ENCODE measurements at places on chromosomes 13 and 19.
A peak's percentile ranks its signal among the peaks of the same experiment; 100 is the strongest.

DNA sequence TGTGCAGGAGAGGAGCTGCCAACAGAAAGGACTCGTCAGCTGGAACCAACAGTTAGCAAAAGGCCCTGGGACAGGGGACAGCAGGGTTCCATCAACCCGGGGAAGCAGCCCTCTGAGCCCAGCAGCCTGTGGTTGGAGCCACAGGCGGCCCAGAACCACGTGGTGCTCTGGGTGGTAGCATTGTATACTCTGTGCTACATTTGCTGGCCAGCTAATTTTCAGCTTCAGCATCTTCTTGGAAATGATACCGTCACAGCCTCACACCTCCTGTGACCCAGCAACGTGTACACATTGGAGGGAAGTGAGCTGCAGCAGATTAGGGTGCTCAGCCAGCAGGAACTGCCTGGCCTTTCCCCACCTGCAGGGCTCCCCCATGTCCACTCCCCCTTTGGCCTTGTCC, 13.1 kb upstream of the MTIF3 start:
- DNase-seq, result no peak

DNA sequence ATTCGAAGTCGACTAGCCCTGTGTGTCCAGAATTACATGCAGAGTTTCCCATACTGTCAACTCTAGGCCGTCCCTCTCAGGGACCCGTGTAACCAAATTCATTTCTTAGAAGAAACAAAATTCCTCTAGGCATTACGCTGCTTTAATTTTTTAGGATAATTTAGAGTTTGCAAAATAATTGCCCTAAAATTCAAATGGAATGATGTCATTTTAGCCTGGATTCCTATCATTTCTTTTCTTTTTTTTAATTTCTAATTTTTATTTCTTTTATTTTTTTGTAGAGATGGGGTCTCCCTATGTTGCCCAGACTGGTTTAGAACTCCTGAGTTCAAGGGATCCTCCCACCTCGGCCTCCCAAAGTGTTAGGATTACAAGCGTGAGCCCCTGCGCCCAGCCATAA, 1.3 kb upstream of the ATP4B start:
- DNase-seq, result no peak

GRCh38 chr13:46160471-46161066, 21.4 kb downstream of the LCP1 start:
- DNase-seq, result peak; percentile 10

DNA sequence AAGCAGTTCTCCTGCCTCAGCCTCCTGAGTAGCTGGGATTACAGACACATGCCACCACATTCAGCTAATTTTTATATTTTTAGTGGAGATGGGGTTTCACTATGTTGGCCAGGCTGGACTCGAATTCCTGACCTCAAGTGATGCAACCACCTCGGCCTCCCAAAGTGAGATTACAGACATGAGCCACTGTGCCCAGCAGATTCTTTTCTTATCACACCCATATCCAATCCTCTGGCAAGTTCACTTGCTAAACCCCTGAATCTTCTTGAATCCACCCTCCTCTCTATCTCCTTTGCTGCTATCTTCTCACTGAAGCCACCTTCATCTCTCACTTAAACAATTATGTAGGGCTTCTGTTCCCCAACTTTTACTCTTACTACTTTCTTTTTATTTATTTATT, 17.5 kb downstream of the TMEM143 start:
- DNase-seq, result no peak

DNA sequence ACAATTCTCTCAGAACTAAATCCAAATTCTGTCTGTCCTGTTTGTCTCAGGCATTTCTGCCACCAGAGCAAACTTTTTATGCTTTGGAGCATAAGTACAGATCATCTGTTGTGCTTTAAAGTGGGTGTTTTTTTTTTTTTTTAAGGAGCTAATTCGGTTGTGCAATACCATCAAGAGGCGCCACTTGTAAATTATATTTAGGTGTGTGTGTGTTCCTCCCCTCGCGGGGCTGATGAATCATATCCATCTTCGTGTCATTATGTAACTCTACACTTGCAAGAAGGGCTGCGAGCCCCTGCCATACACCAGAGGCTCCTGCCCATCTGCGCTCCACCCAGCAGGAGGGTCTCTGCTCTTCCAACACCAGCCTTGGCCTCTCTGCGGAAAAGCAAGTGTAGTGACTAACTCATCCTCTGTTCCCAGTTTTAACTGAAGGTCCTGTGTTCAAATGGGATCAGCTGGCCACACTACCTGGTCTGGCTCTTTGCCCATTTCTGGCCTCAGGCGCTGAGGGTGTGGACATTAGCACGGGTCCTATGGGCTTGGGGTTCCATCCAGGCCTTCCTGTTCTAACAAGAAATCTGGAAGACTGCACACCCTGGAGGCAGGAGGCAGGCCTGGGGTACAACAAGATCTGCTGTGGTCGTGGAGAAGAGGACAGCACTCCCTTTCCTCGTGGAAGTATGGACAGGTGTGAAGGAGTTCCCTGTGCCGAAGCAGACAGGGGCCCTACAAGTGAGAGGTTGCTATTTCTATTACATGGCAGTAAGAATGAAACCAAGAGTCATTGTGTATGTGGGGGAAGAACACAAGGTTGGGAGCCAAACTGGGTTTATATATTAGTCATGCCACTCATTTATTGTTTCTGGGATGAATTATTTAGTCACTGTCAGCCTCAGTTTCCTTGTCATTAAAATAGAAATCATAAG, 96.1 kb upstream of the MBNL2 start:
- peak; percentile 41 for DNase-seq

DNA sequence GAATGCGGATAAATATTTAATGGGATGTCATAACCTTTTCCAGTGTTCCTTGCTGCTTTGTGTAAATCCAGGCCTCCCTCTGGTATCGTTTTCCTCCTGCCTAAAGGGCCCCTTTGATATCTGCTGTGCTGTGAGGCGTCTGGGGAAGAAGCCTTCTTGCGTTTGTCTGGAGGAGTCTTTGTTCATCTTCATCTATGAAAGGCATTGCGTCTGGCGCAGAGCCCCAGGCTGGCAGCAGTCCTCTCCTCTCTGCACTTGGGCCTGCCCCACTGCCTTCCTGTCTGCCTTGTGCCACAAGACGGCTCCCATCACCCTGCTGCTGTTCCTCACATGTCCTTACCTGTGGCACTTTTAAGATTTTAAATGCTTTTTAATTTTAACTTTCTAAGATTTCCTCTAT, 9.8 kb downstream of the PROZ start:
- no peak for DNase-seq

- DNase-seq, result no peak
Observed at GRCh38 chr13:113162783-113163685, 4.6 kb downstream of the PROZ start.

DNA sequence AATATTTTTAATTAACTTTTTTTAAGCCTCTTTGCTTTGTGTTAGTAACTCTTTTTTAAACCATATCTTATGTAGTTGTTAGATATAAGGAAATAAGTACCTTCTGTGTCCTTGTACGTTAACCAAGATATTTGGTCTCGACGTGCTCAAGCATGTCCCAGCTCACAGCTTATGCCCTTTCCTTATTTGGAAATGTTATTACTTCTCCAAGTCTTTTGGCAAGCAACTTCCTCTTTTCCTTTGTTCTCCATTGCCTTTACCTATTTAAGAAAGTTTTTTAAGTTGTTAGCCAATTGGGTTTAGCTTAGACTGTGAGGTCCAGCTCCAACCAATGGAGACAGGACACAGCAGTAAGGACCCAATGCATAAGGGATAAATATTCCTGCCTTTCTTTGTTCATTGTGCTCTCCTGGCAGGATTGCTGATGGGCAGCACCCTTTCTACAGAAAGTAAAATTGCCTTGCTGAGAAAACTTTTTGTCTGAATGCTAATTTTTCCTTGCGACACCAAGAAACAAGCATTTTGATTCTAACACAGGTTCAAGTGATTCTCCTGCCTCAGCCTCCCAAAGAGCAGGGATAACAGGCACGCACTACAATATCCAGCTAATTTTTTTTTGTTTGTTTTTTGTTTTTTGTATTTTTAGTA, 5.2 kb downstream of the DKKL1 start:
- DNase-seq, result no peak

DNA sequence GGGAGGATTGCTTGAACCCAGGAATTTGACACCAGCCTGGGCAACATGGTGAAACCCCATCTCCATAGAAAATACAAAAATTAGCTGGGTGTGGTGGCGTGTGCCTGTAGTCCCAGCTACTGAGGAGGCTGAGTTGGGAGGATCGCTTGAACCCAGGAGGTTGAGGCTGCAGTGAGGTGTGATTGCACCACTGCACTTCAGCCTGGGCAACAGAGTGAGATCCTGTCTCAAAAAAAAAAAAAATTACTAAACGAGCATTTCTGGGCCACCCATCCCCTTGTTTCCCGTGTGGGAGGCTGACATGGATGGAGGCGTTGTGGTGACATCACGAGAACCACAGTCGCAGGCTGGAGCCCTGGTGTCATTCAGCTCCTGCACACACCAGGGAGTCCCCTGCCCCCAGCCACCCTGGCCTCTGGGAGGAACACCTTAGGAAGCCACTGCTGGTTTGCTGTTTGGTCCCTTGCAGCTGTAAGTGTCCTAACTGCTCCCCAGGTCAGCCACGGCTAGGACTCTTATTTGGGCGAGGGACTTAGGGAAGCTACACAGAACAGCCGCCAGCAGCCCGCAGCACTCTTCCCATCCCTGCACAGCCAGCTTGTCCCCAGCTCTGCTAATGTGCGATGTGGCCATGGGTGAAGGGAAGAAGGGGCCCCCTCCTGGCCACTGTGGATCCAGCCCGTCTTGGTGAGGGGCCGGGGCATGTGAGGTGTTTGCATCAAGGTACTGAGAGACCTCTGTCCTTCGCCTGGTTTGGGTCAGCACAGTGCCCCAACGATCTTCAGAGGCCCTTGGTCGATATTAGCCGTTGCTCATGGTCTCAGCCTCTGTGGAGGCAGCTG, 12.7 kb downstream of the NKPD1 start:
- no peak for DNase-seq

- DNase-seq, result peak; percentile 40
Observed at GRCh38 chr19:45079063-45079910, at the start of gene GEMIN7. Gene GEMIN7 (plus strand): TSS chr19:45079260. CDS start chr19:45090115, 10,855 bp downstream.

Data from NCI-H187 (cell line).